ENCODE measurements at places on chromosomes 5 and 9.

DNA sequence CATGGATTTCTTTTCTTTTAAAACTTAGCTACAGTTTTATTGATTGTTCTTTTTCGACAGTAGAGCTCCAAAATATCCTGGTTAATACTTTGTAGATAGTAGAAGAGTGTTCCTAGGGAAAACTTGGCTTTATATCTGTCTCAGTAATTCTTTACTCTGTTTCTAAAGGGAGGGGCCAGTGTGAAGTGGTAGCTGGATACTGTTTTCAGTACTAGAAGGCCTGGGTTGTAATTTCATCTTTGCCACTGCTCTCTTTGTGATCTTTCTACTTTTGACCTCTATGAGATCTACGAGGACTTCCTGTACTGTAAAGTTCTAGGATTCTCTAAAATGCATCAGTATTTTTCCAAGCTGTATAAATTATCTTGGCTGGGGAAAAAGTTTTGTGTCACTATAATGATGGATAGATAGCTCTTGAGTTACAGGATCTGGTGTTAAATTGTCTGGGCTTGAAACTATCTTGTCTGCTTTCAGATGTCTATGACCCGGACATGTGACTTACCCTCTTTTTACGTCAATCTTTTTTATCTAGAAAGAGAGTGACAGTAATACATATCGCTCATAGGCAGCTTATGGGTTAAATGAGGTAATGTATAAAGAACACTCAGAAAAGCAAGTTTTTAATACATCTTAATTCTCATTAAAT lies 53.6 kb downstream of the PRR16 start:
- DNase-seq, result no peak

DNA sequence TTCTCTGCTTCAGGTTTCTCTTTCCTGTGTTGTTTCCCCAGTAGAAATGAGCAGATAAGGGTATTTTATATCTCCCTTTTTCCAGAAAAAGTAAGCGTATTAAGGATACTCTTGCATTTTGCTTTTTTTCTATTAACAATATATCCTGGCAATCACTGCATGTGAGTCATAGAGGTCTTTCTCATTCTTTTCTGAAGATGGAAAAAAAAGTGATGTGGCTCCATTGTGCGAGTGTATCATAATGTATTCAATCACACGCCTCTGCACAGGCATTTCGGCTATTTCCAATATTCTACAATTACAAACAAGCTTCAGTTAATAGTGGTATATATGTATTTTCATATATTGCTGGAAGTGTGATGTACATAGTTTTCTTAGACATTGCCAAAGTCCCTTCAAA lies 155.9 kb downstream of the MED27 start:
- no peak for DNase-seq

- no peak for DNase-seq
These were observed 13.1 kb upstream of the ADGRV1 start for GRCh38 chr5:90545511-90545910.

GRCh38 chr5:127305493-127305892 lies 14.9 kb downstream of the MEGF10 start:
- DNase-seq, result no peak

DNA sequence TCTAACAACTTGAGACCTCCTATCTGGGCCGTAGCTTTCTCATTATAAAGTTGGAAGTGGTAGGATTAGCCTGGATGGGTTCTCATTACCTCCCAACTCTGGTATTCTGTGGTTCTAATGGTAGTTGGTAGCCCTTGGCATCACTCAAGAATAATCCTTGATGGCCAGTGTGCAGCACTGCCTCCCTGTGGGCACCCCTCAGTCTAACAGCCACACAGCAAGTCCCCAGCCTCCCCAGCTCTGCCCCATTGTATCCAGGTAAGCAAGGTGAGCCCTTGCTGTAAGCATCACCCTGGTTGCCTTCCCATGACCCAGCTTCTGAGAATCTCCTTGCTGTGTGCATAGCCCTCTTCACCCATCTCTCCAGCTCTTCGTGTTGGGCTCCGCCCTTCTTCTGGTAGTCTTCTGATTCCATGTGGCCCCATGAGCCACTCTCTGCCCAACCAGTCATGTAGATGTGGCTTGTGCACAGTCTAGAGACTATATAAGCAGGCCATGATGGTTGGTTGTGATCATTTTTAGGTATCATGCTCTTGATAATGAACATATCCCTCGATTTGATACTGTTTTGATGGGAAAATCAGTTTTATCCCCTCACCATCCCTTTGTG lies 57.6 kb upstream of the GRHPR start:
- DNase-seq, result no peak

DNA sequence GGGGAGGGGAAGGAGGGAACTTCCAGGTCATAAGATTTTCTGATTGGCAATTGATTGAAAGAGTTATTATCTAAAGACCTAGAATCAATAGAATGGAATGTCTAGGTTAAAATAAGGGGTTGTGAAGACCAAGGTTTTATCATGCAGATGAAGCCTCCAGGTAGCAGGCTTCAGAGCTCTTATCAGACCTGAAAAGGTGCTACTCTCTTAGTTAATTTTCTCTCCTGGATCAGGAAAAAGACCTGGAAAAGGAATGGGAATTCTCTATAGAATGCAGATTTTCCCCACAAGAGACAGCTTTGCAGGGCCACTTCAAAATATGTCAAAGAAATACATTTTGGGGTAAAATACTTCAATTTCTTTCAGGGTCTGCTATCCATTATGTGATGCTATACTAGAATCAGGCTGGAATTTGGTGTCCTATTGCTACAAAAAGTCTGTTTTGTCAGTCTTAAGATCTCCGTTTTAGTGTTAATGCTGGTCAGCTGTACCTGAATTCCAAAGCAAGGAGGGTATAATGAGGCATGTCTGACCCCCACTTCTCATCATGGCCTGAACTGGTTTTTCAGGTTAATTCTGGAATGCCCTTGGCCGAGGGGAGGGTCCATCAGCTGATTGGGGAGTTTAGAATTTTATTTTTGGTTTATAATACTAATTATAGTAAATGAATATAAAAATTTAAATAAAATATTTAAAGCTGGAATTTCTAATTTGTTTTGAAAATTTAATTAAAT lies 16.6 kb upstream of the STOM start:
- no peak for DNase-seq

- DNase-seq, result no peak
These were observed 112.8 kb downstream of the CMYA5 start for GRCh38 chr5:79802406-79802805.

DNA sequence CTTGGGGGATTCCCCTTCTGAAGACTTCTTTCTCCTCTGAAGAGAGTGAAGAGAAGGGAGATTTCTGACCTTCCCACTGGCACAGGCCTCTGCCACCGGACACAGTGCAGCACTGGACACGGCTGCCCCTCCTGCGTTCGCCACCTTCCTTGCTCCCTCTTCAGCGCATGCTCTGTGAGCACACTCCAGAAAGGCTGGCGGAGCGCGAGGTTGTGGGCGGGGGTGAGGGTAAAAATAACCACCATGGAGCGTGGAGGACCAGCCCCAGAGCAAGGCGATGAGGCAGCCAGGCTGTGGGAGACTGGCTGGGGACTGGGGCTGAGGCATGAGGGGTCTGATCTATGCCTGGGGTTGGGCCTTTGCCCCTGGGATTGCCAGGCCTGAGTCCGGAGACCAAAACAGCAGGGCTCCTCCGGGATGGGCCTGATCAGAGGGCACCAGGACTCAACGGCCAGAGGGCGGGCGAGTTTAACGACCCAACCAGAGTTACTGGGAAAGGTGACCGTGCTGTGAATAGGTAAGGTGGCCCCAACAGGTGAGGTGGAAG lies 97.2 kb downstream of the ROR2 start:
- no peak for DNase-seq

- no peak for DNase-seq
These were observed 184.1 kb downstream of the DIRAS2 start for GRCh38 chr9:90458485-90458884.

DNA sequence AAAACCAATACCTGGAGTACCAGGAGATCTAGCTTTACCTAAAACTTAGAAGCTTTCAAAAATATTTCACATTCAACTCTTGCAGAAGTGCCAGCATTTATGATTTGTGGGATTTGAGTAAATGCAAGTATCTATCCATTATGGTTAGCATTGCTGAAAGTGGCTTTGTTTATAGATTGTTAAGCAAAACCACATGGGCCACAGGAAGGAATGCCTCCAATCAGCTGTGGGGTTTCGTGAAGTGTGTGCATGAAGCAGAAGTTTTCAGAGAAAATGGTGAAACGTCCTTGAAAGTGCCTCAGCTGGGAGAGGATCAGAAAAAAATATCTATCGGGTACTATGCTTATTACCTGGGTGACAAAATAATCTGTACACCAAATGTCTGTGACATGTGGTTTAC lies 4.2 kb downstream of the LECT2 start:
- DNase-seq, result no peak

DNA sequence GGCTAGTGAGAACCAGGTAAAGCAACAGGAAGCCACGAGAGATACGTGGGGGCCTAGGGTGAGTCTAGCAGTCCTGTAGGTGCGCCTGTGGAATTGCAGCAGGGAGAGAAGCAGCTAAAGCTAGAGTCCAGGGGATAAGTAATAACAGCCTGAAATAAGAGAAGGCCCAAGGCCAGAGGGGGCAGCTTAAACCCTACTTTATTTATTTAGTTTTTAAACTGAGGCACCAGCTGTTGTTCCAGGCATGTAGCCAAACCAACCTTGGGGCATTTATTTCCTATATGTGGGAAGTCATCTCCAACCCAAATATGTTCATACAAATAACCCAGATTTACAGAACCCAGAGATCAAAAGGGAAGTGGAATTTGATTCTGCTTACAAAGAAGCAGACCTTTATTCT lies 93.5 kb downstream of the GLDC start:
- DNase-seq, result no peak

- DNase-seq, result no peak
These were observed 137.2 kb upstream of the GNA14 start for GRCh38 chr9:77785341-77785740.

GRCh38 chr9:20092561-20092960 lies 303.7 kb upstream of the SLC24A2 start:
- DNase-seq, result no peak

- DNase-seq, result no peak
These were observed 28.3 kb downstream of the POU4F3 start for GRCh38 chr5:146366904-146367303.

GRCh38 chr5:72280581-72281069 lies 39.4 kb downstream of the MRPS27 start:
- DNase-seq, result no peak

GRCh38 chr9:35078066-35078465 lies 1.7 kb downstream of the FANCG start:
- no peak for DNase-seq

DNA sequence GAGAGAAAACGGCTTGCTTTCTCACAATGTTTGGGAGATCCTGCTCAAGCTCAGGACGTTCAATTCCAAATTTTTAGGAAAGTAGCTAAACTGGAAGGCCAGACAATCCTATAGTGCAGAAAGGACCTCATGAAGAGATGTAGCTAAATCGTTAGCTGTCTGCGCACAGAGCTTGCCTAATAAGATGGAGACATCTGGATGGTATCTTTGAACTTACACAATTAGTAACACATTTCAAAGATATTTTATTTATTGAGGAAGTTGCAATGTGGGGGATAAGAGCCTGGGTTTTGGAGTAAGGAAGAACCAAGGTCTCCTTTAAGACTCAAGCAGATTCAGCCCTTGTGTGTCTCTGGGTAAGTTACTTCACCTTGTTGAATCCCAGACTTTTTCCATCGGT lies 28.6 kb upstream of the RAB14 start:
- DNase-seq, result no peak

- DNase-seq, result no peak
These were observed 203.3 kb upstream of the CDH9 start for GRCh38 chr5:27241564-27242257.

DNA sequence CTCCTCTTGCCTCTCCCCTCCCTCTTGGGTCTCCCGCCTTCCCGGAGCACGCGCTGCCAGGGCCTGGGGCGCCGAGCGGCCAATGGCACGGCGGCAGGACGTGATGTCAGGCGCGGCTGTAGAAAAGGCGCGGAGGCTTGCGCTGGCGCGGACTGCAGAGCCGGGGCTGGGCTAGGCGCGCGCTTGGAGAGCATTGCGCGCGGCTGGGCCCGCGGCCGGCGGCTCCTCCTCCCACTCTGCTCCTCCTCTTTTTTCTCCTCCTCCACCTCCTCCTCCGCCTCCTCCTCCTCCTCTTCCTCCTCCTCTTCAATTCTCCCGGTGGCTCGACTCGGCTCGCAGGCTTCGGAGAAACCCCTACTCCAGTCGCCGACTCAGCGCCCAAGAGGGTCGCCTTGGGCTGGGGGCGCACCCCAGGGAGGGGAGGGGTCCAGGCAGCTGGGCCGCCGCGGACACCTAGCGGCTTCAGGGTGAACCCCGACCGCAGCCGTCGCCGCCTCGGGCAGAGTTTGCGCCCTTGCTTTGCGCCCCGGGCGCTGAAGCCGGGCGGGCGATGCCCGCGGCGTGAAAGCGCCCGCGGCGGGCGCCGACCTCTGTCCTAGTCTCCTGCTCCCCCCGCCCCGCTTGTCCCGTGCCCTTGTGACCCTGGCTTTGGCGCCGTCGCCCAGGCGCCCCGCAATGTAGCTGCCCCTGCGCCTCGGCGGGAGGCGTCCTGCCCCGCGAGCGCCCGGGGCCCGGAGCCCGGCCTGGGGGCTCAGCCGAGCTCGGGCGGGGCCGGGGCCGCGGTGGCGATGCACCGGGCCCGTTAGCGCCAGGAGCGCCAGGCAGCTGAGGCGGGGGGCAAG lies at the start of gene LHX2:
Gene LHX2, plus strand, starts transcription at position 309 of the 842 bp plus-strand sequence. CDS start 581 bp downstream, outside the sequence.
- DNase-seq, result no peak

DNA sequence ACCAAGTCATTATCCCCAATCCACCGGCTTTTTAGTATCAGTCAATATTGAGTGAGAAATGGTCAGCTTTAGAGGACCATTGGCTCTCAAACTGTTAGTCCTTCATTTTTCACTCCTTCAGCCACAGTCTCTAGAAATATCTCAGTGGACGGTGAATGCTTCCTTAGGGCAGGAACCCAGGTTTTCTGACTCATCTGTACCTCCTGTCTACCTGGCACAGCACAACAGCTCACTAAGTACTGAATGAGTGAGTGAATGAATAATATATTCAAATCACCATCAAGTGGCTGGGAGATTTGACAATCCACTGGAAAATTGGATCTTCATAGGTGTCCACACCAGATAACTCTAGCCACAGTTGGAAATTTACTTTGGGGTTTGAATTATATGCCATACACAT lies 609.5 kb upstream of the CLINT1 start:
- no peak for DNase-seq

- no peak for DNase-seq
These were observed 42.1 kb downstream of the DTWD2 start for GRCh38 chr5:118946138-118946800.

DNA sequence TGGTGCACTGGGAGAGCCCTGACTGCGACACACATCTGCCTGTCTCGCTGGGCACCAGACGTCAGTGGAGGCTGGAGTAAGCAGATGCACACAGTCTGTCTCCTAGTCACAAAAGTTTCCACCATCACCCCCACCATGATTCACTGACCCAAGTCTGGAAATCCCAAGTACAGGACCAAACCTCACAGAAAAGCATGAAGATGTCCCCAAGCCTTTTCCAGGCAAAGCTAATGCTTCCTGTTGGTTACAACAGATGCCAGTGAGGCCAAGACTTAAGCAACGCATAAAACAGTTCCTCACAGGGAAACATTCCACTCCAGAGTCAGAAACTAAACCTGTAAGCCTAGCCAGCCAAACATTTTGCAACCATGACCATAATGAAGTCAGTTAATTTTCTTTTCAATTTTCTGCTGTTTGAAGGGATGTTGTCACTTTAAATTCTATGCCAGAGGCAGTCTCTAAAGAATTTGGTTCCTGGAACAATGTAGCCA lies 259.3 kb upstream of the SLC30A5 start:
- DNase-seq, result no peak

- DNase-seq, result no peak
These were observed 82.4 kb upstream of the ADRA1B start for GRCh38 chr5:159833846-159834245.
